ENCODE measurements at places on chromosomes 7 and 10.
A peak's percentile ranks its signal among the peaks of the same experiment; 100 is the strongest.

GRCh38 chr7:34949361-34949760, 87.9 kb downstream of the DPY19L1 start:
- DNase-seq = no peak

GRCh38 chr10:88033793-88034192, 170.4 kb downstream of the PTEN start:
- peak; percentile 13 for DNase-seq

DNA sequence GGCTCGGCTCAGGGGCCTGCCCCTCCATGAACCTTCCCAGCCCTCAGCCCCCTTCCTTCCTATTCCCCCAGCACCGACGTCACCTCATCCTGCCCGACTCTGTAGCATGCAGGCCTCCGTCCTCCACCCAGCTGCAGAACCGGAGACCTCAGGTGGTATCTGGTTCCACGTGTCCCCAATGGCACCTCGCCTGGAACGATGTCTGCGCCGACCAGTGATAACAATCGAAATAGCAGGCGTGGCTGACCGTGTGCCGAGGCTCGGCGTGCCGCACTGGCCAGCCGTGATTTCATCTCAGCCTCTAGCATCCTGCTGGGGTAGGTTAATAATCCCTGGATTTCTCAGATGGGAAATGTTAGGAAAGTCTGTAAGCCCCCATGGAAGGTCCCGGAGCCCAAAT, 171.7 kb downstream of the CUX1 start:
- no peak for DNase-seq

GRCh38 chr10:4780782-4781181, 45.2 kb upstream of the AKR1E2 start:
- no peak for DNase-seq

- DNase-seq = no peak
Observed at GRCh38 chr10:62000037-62000603, 98.6 kb downstream of the ARID5B start.

- no peak for DNase-seq
Observed at GRCh38 chr10:100738055-100738827, 7.1 kb upstream of the PAX2 start.

- DNase-seq = no peak
Observed at GRCh38 chr7:95537468-95537867, 51.7 kb downstream of the ASB4 start.

- no peak for DNase-seq
Observed at GRCh38 chr10:73134727-73135126, 24.5 kb downstream of the NUDT13 start.

- no peak for DNase-seq
Observed at GRCh38 chr10:24622781-24623301, 100.8 kb downstream of the ARHGAP21 start.

GRCh38 chr7:72435366-72435765, 23.2 kb upstream of the CALN1 start:
- DNase-seq = no peak

- no peak for DNase-seq
Observed at GRCh38 chr7:127822822-127823508, 171.0 kb downstream of the SND1 start.

DNA sequence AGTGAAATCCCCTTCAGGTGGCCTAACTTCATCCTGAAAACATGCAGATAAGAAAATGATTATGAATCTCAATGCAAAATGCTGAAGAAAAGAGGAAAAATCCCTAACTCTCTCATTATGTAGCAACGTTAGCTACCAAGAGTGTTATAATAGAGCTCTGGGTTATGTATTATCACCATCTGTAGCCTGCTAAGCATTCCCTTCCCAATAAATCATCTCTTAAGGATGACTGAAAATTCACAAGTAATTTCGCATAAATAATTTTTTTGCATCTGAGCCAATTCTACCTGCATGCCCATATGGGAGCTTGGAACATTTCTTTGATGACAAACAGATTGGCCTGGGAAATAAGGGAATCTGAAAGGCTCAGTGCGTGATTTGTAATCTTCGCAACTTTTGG, 216.1 kb downstream of the HTR7 start:
- DNase-seq = no peak

- DNase-seq = no peak
Observed at GRCh38 chr7:33108554-33109004, 625 bp downstream of the RP9 start.

- DNase-seq = no peak
Observed at GRCh38 chr7:22316914-22317313, 40.0 kb downstream of the RAPGEF5 start.

- DNase-seq = peak; percentile 71
Observed at GRCh38 chr10:58963723-58964124, 212.7 kb upstream of the PHYHIPL start.

DNA sequence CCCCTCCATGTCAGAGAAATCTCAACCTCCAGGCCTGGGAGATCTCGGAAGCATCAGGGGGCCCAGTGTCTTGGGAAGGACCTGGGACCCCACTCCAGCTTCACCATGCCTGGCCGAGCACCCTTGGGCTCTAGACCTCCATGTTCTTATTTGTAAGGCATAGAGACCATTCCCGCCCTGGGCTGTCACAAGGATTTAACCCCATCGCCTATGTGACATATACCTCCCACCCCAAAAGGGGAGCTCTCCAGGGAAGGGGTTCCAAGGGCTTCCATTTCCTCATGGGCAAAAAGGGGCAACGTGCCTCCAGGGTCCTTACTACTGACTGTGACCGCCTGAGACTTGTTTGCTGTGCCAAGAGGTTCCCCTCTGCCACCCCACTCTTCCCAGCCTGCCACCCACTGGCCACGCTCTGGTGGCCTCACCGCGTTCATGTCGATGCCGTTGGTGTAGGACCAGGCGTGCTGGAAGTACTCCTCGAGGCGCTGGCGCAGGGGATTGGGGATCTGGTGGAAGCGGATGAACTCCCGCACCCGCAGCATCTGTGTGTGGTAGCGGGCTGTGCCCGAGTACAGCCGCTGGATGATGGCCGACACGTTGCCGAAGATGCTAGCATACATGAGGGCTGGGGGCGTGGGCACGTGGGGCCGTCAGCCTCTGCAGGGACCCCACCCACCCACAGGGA, 27.5 kb downstream of the KCNH2 start:
- DNase-seq = no peak

- DNase-seq = peak; percentile 17
Observed at GRCh38 chr10:45673074-45673648, 589 bp upstream of the ZFAND4 start.

GRCh38 chr7:2191016-2191415, 41.7 kb downstream of the MAD1L1 start:
- DNase-seq = no peak

GRCh38 chr10:15305161-15305560, 65.9 kb downstream of the FAM171A1 start:
- DNase-seq = no peak

DNA sequence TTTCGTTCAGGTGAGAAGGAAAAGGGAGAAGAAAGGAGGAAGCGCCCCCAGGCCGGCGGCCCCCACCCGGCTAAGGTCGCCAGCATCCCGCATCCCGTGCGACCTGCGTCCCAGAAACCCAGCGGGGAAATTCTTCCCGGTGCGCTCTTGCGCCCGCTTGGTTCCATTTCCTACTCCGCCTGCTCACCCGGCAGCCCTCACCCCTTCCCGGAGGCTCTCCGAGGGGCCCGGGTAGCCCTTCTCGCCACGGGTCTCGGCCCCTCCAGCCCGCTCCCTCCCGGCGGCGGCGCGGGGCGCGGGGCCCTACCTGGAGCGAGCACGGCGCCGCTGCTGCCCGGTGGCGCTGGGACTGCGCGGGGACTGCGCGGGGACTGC, at the start of gene PRKCQ:
TSS of gene PRKCQ (minus strand) at position 373 of the 375 bp plus-strand sequence. CDS start 65,141 bp downstream, outside the sequence.
- peak; percentile 47 for DNase-seq

- no peak for DNase-seq
Observed at GRCh38 chr10:110040108-110040507, 32.3 kb downstream of the ADD3 start.

DNA sequence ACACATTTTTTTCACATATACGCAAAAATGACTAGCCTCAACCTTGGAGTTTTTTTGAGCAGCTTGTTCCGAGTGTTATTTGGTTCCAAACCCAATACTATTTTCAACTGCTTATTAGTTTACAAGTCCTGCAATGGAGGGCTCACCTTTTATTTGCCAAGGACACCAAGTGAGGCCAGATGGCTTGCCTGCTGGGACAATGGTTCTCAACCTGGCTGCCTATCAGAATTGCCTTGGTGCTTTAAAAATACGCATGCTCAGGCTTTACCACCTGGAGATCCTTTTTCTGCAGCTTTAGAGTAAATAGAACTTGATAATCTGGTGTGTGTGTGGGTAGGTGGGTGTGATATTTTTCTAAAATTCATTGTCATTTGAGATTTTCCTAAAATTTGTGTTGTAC, 276.8 kb downstream of the MTERF1 start:
- no peak for DNase-seq

GRCh38 chr10:23927576-23928325, 281.2 kb upstream of the KIAA1217 start:
- DNase-seq = no peak

Measured in WTC11 (cell line).